ENCODE measurements at places on chromosomes 5 and 9.

DNA sequence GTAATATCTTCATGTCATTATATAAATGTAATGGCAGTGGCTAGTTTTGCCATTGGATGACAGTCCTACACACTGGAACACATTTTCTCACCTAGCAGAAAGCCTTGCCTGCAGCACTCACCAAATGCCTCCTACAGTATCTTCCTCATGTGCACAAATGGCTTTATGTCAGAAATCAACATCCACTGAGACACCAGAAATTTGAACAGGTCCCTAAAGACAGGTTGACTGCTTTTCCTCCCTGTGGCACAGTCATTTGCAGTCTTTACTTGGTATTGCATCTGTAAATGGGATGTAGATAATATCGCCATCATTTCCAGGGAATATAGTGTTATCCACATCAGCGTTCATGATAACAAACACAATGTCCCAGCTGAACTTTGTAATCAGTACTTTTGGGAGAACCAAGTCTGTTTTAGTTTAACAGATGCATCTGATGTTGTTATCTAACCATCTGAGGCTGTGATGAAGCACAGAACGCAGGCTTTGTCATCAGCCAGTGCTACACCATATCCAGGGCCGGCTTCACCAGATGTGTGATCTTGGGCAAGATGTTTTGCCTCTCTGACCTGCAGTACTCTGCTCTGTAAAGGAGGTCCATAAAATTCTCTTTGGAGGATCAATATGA is 83.9 kb upstream of the TAS2R1 start:
- no peak for DNase-seq

DNA sequence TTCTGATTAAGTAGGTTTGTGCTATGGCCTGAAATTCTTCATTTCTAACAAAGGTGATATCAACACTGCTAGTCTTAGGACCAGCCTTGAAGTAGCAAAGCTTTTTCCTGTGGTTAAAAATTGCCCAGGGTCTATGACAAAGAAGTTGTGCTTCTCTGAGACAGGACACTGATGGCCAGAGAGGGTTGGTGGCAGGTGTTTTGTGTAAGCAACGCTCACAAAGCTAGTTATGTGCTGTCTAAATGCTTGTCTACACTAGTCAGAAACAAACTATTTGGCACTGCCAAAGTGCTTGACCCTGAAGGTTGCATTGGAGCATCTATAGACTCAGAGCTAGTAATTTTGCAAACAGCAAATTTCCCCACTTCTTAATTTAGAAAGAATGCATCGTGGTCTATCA is 44.1 kb upstream of the SELENOP start:
- DNase-seq: no peak

GRCh38 chr9:104456831-104457230 is 47.2 kb upstream of the OR13F1 start:
- DNase-seq: no peak

DNA sequence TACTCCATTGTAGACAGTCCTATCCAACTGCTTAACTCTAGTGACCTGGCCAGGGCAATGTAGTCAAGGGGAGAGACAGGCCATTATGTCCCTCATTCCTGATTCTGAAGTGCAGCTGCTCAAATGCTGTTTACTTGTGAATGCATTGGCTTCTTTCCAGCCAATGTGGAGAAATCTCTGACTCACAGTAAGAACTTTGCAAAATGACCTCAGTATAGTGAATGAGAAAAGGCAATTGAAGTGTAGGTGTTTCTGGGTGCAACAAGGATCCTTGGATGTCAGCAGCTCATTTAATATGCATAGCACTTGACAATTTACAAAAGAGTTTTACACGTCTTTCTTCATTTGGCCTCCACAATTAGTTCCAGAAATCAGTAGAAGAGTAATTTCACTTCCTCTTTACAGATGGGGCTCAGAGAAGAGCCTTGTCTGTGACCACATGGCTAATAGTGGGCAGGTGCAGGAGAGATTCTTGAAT is 367.2 kb downstream of the OSTF1 start:
- no peak for DNase-seq

GRCh38 chr9:1939466-1939865 is 75.7 kb upstream of the SMARCA2 start:
- no peak for DNase-seq

GRCh38 chr9:79053598-79053997 is 518.2 kb upstream of the TLE4 start:
- DNase-seq: no peak

DNA sequence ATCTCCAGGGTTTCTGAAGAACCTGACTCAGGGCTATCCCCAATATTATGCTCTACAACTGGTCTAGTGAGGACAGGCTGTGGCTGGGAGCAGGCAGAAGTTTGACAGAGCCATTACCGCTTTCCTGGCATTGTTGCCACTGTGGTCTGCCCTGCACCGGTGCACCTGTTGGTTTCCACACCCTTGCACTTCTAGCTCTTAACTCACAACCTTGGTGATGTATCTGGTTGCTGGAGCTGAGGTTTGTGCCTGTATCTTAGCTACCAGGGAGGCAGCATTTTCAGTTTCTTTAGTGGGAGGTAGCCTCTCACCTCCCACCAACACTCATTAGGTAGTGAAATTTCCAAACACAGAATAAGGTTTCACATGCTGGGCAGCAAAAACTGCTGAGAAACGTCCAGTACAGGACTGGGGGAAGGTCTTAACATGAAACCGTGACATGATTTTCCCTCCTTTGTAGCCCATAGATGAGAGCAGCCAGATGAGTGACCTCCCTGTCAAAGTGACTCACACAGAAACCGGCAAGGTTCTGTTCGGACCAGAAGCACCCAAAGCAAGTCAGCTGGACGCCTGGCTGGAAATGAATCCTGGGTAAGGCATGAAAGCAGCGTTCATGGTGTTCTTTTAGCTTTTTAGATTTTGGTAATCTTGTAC is 57.7 kb downstream of the SMARCA2 start:
- DNase-seq: no peak

DNA sequence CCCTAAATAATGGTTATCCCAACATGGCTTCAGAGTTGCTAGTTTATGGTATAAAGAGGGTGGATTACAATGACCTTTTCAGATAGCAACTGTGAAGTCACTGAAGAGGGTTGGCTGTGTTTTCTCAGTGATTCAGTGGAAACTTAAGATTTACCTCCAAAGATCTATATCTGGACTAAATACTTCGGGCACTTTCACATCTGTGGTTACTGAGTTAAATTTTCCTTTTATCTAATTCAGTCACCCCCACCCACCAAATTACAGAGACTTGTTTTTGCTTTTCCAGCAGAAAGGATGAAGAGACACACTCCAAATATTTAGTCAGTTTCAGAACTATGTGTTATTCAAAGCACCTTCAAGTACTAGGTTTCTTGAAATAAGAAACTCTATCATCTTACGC is 573.2 kb downstream of the CCDC171 start:
- no peak for DNase-seq
